ENCODE measurements at places on chromosomes 7 and 10.

GRCh38 chr7:153185936-153186335, 426.4 kb downstream of the ACTR3B start:
- no peak for DNase-seq

DNA sequence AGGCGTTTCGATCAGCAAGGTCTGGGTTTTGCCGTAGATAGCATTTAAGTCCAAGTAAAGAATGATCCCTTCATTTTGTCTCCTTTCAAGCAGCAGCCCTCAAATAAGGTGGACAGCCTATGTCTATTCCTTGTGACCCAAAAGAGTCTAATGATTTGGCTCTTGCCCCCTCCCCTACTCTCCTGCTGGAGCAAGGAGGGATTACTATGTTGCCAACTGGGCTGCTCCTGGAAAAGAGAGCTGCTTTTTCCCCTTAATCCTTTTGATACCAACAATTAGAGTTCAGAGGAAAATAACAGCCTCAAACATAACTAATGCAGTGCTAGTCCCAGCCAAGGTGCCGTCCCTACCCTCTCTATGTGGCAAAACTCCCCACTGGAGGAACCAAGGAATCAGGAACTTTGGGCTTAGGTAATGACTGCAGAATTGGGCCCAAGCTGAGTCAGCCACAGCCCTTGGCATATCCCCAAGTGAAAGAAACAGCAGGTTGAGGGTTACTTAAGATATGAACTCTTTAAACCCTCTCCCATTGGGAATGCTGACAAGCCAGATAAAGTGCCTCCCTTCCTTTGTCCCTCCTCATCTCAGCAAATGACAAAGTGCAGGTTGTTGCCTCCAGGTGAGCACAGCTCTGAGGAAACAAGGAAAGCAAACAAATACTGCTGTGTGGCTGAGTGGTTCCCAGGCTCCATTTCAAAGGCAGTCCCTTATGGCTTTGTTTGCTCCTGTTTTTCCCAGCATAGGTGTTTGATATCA, 643.7 kb downstream of the INHBA start:
- no peak for DNase-seq

GRCh38 chr7:55426676-55427075, 61.5 kb downstream of the LANCL2 start:
- DNase-seq = no peak

GRCh38 chr7:44769776-44770294, 21.2 kb downstream of the ZMIZ2 start:
- no peak for DNase-seq

GRCh38 chr10:50426485-50426884, 175.2 kb upstream of the ASAH2 start:
- DNase-seq = no peak

DNA sequence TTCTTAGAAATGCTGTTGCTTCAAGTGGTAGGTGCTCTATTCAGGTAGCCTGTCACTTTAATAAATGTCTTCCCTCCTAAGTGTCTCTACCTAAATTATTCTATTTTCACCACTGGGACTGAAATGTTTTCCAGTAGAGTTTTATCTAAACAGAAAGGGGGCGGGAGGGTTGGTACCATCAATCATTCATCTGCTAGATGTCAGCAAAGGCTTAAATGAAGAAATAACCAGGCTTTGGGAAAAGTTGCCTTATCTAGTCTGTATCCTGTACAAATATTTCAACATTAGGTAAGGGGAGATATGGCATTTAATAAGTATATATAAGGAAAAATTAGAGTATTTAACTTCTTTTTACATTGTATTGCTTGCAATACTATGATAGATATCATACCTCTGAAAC, 51.8 kb downstream of the VTI1A start:
- no peak for DNase-seq

DNA sequence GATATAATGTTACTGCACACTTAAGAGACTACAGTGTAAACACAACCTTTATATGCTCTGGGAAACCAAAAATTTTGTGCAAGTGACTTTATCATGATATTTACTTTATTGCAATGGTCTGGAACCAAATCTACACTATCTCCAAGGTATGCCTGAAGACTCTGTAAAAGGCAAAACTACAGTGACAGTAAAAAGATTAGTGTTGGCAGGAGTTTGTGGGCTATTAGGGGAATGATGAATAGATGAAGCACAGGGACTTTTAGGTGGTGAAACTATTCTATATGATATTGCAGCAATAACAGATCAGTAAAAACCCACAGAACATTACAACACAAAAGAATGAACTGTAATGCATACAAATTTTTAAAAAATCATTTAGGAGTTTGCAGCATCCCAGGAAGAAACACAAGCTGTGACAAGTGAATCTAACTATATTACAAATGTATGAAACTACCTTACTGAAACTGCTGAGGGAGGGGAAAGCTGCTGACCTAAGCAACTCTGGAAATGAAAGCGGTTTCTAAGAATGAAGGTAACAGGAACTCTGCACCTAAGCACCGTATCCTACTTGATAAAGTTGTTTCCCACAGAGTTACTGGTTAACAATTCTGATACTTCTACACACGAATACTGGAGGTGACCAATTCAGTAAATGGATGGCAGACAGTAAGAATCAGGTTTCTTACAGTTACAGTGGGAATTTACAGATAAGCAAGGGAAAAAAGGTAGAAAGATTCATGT, 82.6 kb downstream of the ATE1 start:
- no peak for DNase-seq

GRCh38 chr10:21173802-21174714, 276.9 kb upstream of the NEBL start:
- no peak for DNase-seq

- no peak for DNase-seq
Measured at GRCh38 chr7:34747867-34748727, 90.1 kb downstream of the NPSR1 start.

GRCh38 chr7:155258226-155258560, 39.5 kb upstream of the INSIG1 start:
- DNase-seq = no peak

GRCh38 chr7:150968734-150969372, 9.3 kb downstream of the KCNH2 start:
- no peak for DNase-seq

DNA sequence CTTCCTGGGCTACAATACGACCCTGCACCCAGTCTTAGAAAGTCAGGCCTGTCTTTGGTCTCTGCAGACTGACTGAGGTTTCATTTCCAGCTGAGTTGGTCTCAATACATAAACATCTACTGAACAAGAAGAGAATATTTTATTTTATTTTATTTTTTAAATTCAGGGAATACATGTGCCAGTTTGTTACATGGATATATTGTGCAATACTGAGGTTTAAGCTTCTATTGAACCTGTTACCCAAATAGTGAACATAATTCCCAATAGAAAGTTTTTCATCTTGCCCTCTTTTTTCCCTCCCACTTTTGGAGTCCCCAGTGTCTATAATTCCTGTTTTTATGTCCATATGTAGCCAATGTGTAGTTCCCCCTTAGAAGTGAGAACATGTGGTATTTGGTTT, 10.7 kb downstream of the FZD8 start:
- DNase-seq = no peak

Data from mesenteric fat pad (tissue), 1 donor.